ENCODE measurements at places on chromosomes 5 and 9.

GRCh38 chr9:112810696-112811490 is 60.3 kb downstream of the SNX30 start:
- DNase-seq, result no peak

GRCh38 chr5:132420706-132421272 is 51.3 kb downstream of the SLC22A5 start:
- no peak for DNase-seq

GRCh38 chr5:160692271-160692670 is 159.7 kb downstream of the ATP10B start:
- no peak for DNase-seq

- DNase-seq, result peak; percentile 60
Observed at GRCh38 chr9:131046581-131047202, 37.7 kb downstream of the LAMC3 start.

- no peak for DNase-seq
Observed at GRCh38 chr9:72695365-72695764, 174.0 kb downstream of the TMC1 start.

DNA sequence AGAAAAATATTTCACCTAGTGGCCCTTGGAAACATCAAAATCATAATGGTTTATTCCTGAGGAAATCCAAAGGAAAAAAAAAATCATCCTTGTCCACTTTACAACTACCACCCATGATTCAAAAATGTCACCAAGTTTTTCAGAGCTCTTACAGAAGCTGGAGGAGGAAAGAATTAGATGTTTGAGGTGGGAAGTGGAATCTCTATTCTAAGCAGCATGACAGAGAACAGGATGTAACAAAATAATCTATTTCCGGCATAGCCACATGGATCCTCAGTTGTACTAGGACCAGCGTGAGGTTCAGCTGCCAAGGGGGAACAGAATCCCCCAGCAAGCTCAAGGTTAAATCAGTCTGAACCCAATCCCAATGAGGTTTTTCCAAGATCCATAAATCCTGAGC is 40.2 kb downstream of the FBXW11 start:
- DNase-seq, result no peak

- DNase-seq, result no peak
Observed at GRCh38 chr5:180161420-180162303, 47.3 kb downstream of the RASGEF1C start.

DNA sequence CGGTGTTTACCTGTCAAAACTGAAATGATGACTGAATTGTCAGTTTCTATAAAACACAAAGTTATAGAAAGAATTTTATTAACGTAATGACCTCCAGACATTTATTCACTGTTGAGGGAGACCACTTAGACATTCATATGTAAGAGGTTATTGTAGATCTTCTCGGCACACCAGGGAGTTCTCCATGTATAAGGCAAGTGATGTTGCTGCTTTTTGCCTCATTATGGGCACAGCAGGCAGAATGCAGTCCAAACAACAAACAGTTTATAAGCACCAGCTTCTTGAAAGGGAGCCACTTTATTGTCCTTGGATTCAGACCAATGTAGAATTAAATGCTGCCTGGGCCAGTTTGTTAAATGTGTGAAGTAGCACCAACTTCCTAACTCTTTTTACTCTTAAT is 66.7 kb downstream of the C7 start:
- no peak for DNase-seq

DNA sequence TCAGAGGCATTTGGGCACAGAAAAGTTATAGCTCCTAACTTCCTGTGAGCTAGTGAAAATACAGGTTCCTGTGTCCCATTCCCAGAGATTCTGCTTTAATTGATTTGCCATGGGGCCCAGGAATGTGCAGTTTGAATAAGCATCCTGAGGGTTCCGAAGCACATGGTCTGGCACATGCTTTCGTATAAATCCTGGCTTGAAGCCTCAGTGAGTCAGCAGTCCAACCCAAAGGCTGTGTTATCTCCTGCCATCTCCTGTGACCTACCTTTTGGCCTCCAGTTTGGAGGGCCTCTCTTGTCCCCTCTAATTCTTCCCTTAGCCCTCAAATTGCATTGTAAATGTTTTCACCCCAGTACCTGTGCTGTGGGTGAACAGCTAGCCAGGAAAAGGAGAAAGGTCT is 183.8 kb downstream of the NR3C1 start:
- DNase-seq, result no peak

DNA sequence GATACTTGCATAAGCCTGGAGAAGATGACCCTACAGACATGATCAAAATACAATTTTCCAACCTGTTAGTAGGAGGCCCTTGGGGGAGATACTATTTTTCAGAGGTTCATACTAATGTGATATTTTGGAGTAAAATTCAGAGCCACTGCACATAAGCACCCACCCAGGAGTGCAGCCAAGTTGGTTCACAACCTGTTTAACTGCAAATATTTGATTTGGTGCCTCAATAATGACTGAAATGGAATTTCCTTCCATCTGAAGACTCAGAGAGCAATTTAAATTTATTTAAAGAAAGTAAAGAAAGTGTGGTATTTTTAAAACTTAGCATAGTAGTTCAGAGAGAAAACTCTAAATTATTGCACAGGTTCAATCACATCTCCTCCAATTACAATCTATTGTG is 77.5 kb upstream of the FBN2 start:
- no peak for DNase-seq

DNA sequence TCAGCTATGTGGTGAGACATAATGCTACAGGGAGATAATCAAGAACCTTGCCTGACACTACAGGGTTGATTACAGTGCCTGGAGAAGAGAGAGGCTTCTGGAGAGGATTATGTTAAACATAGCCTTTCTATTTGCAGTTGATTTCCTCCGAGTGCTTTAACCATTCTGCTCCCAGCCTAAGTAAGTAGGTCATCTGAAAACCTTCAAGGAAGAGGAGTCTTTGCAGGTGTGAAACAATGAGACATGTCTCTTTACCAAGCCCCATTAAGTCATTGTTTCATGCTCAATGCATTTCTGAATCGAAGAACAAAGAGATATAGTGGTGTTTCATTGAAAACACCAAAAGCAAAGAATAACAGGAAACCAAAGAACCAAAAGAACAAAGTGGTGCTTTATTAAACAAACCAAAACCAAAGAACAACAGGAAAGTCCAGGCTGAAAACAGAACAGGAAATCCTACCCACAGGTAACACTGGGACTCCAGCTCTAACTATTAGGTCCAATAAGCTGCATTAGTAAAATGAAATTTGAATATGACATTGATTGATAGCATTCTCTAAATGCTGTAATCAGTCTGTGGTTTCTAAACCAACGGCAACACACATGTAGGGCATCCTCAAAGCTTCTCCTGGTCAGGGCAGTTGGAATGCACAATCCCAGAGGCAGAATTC is 113.3 kb upstream of the SPATA31D4 start:
- no peak for DNase-seq

DNA sequence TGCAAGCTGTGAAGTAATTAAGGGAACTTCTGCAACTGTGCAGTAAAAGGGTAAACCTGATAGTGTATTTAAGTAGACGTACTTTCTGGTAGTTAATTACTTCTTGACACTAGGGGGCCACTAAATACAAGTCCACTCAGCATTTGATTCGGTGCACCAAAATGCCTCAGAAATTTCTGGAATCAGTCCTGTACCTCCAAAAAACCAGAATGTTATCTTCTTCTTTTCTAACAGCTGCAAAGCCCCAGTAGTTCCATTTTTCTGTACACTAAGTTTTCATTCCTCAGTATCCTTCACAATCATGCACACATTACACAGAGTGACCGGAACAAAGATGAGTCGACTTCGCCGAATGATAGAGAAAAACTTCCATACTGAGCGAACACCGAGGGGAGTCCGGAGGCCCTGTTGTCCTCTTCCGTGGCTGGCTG is 484 bp downstream of the GFM2 start:
- no peak for DNase-seq

DNA sequence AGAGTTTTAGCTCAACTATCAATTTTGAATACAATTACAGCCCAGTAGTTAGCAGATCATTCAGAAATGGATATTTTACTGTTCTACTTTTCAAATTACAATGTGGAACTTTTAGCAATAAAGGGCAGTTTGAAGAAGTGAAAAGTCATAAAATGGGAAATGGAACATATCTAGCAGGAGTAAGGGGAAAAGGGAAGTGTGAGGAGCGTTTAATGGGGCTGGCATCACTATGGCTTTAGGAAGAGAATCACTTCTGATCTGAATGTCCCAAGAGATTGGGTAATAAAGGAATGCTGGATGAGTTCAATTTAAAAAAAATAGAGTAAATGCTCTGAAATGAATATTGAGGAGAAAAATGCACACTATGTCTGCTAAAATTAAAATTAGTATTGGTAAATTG is 77.4 kb downstream of the ATPSCKMT start:
- no peak for DNase-seq

DNA sequence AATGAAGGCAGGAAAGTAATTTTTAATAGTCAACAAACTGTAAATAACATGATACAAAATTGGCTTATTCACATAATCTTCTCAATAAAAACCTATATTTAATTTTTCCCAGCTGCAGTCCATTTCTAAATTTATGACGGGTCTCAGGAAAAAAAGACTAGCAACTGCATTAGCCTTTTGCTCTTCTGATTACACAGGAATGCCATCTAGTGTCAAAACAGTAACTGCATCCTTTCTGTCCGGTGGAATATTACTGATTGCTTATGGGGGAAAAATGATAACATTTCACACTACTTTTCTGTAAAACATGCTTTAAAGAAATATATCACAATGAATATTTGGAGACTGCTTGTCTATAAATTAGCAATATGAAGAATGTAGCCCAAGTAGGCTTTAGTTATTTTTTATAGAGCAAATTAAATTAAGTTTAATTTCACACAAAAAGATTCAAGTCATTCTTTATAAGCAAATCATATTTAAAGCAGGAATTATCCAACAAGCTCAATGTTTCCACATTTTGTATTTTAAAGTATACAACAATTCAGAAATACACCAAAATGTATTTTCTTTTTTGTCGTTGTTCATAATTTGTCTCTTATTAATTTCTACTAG is 534.7 kb downstream of the CDH10 start:
- no peak for DNase-seq

- DNase-seq, result no peak
Observed at GRCh38 chr9:27864644-27865438, 291.6 kb upstream of the C9orf72 start.

GRCh38 chr5:38462976-38463633 is 93.3 kb downstream of the LIFR start:
- no peak for DNase-seq

- DNase-seq, result no peak
Observed at GRCh38 chr9:82410306-82410705, 421.7 kb downstream of the SPATA31D1 start.

DNA sequence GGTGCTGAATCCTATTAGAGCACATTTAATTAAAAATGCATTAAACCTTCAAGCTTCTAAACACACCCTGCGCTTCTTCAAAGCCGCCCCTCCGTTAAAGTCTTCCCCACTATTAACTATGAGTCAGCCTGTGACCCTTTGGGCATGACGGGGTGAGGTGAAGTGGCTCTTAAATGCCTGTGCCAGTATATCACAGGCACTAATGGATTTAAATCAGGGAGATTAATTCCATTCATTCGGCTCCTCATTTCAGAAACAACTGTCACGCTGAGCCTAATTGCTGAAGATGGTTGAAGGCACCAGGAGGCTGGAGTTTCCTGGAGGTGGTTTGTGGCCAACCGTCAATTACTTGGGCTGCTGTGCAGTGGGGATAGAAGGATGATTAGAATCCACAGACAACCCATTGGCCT is 192.6 kb upstream of the MSX2 start:
- DNase-seq, result no peak

DNA sequence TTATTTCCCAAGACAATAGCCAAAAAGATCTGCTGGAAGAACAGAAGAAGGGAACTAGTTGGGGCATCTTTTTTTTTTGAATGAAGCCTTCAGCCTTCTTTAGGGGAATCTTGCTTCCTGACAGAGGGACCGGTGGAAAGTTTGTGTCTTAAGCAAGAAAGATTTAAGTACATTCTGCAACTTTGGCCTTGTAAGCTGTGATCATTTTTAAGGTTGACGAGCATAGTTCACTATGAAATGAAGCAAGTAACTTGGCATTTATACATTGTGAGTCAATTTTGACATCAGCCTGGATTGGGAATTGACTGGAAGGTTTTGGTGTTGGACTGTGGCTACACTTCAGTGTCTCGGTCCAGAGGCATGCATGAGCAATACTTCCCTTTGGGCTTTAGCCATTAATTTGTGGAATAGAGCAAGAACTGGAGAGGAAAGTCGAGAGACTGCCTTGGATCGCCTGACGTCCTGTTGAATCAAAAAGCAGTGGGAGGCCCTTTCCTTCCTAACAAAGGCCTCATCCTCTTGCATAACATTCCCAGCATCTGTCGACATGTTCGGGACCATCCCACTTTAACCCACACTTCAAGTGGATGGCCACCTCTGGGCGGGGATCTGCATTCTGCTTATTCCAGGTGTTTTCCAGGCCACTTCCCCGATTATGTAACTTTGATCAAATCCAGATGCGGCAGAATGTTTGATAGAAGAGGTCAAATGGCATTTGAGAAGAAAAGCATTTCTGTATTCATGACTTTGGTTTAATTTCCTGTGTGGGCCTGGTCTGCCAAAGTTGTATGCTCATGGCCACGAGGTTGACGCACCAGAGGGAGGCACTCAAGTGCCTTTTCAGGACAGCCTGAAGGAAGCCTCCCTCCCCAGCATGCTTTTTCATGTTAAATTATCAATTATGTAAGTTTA is 12.5 kb downstream of the ABL1 start:
- DNase-seq, result no peak

DNA sequence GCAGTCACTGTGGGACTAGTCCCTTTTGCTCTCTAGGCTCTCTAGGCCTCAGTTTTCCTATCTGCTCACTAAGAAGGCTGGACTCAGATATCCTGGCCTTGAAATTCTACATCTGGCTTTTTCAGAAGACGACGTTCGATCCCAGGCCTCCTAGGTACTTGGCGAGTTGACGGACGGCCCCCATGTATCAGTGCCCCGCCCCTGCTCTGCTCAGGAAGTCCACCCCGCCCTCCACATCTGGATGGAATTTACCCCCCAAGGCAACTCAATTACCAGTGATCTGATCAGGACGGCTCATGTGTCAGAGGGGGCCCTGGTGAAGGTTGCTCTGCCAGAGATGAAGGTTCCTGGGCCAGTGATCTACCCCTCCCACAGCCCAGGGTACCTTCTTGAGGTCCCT is 44.1 kb upstream of the SYNPO start:
- no peak for DNase-seq

DNA sequence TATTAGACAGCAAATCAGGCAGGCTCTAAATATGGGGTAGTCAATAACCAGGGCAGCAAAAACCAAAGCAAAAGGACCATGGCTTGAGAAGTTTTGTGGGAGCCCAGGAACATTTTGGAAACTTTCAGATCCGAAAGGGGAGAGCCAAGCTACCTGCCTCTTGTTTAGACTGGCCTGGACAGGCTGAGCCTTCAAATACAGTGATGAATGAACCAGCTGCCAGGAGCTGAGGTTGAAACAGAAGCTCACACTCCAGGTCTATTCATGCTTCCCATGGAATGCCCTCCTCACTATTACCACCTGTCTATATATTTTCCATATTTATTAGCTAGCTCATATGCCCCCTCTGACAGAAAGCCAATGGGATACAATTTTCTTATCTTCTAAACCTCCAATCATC is 150.8 kb upstream of the SLC44A1 start:
- DNase-seq, result no peak
